ENCODE measurements at places on chromosomes 3 and 15.

DNA sequence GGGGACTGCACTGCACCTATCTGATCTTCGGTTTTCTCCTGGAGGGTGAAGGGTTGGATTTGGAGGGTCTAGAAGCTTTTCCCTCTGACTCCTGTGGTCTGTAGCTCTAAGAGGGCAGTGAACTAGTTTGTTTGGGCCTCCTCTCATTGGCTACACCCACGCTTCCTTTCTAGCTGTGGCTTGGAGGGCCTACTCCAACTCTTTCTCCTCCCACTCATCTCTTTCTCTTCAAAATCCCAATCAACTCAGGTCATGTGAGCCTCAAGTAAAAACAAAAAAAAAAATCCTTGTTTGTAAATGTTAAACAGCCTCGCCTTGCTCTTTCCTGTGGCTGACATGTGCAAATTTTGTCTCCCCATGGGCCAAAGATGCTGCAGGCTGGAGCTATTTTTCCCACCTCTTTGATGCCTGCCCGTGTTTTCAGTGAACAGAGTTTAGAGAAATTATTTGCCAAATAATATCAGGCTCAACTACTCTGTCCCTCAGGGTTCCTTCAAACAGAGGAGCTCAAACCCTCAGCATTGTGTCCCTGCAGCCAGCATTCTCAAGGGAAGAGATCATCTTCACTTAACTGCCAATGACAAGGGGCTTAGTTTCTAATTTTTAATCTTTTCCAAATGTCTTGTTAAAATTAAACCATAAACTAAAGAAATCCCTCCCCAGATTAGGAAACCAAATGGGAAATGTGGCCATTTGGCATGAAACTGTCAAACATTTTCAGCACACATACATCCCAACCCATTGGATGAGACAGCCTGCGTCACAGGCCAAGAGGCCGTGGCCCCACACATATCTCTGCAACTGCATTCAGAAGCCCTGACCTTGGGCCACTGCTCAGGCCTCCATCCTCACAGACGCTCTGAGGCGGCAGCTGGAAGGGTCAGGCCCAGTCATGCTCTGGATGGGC is 114.8 kb upstream of the THBS1 start:
- DNase-seq = no peak

GRCh38 chr3:16079519-16079918 is 95.0 kb upstream of the GALNT15 start:
- no peak for DNase-seq

DNA sequence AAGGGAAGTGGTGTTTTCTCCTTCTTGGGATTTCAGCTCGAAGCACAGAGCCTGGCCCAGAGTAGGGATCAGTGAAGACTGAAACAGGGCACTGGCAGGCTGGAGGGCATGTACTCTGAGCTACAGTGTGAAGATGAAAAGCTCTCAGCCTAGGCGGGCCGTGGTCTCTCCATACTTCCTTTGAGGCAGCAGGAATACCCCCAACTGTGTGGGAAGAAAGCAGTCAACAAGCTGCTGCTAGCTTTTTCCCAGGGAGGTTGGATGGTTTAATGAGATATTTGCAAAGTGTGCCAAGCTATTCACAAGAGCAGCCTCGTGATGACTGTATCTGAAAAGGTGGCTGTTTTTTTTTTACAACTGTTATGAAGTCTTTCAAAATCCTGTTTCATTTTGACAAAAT is 47.2 kb downstream of the NMNAT3 start:
- no peak for DNase-seq

- DNase-seq = no peak
Observed at GRCh38 chr15:79834495-79834894, 62.3 kb downstream of the MTHFS start.

DNA sequence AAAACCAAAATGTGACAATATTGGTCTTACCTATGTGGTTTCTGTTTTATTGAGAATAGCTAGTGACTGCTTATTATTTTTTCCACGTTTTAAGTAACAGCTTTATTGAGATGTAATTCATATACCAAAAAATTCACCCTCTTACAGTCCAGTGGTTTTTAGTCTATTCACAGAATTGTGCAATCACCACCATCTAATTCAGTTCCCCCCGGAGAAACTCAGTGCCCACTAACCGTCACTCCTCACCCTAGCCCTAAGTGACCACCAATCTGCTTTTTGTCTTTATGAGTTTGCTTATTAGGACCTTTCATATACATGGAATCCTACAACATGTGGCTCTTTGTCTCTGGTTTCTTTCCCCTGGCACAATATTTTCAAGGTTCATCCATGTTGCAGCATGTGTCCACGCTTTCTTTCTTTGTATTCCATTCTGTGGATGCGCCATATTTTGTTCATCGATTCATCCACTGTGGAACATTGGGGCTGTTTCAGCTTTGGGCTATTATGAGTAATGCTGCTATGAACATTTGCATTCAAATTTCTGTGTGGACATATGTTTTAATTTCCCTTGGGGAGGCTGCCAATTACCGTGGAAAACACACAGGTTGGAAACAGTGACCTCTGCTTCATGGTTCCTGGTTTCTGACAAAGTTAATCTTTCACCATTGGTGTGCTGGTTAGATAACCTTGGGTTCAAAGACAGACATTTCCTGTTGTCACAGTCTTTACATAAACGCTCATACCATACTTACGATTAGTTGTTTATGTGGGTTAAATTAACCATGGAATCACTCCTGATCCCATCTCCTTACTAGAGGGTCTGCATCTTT is 3.2 kb upstream of the BCL2L10 start:
- DNase-seq = no peak

GRCh38 chr3:94909726-94910125 is 846.9 kb downstream of the NSUN3 start:
- DNase-seq = no peak

DNA sequence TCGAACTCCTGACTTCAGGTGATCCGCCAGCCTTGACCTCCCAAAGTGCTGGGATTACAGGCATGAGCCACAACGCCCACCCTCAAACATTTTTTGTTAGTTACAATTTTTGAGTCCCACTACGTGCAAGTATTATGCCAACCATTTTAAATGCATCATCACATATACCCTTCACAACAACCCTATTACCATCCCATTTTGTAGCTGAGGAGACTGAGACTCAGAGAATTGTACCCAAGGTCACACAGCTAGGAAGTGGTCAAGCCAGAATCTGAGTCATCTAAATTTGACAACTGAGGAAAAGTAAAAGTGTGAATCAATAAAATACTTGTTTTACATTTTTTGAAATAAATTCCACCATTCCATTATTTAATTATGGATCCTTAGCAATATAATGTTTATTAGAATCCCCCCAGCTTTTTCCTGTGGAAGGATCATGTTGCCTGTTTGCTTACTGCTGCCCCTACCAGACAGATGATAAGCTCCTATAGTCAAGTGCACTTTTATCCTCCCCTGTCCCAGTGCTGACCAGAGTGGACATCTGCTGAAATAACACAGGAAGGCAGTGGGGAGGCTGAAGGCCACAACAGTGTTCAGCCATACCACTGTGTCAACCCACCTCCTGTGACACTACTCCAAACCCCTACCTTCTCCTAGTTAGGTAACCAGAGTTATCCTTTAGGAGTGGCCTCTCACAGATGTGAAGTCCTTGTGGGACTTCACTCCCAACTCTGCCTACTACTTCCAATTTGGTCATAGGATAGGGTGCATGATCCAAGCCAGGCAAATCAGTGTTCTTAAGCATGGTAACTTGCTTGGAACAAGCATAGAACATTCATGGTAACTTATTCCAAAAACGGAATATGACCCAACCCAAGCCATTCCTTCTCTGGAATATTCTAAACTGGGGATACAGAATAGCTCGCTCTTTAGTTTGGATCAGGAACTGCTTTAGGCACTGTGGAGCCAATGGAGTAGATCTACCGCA is 28.1 kb downstream of the PRKAR2A start:
- no peak for DNase-seq

GRCh38 chr3:153285194-153285641 is 123.2 kb downstream of the RAP2B start:
- no peak for DNase-seq

DNA sequence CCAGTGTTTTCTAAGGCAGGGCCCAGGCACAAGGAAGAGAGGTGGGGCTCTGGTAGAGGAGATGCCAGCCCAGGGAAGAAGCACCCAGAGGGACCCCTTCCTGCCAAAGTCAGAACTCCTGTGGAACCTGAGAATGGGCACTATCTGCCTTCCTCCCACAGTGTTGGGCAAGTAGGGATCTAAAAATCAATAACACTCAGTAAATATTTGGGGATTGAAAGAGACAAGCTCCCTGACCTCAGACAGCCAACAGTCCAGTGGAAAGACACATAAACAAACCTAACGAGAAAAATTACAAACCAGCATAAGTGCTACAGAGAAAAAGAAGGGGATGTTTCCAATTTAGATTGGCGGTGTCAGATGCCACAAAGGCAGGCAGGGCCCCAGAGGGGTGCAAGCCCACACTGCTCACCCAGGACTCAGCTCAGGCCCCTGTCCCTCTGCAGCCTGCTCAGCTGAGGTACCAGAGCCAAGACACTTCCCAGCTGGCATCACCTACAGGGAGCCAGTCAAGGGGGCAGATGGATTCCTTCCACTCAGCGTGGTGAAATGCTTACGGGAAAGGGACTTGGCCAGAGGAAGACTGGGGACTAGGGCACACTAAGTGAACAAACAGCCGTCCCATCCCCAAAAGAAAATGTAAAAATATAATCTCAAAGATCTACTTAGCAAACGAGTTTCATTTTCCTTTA is 15.9 kb downstream of the ADCY5 start:
- DNase-seq = no peak

DNA sequence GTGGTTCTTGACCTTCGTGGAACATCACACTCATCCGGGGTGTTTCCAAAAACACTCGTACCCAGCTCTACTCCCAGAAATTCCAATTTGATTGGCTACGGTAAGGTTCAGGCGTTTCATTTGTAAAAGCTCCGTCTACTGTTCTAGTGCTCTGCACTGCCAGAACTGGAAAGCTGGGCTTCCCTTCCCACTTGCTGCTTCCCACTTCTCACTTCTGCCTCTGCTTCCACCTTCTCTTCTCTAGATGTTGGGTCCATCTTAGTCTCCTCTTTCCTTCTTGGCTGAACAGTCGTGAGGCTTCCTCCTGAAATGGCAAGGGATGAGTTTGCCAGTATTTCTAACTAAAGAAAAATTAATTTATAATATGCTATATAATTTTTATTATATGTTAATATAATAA is 29.8 kb upstream of the RHCG start:
- no peak for DNase-seq

GRCh38 chr3:74845081-74845480 is 230.6 kb upstream of the CNTN3 start:
- no peak for DNase-seq

GRCh38 chr15:96234109-96234892 is 96.2 kb upstream of the NR2F2 start:
- peak; percentile 54 for DNase-seq

GRCh38 chr3:156581954-156582353 is 27.0 kb upstream of the SSR3 start:
- DNase-seq = no peak

GRCh38 chr3:175432376-175433025 is 573.4 kb downstream of the NAALADL2 start:
- no peak for DNase-seq

GRCh38 chr3:65883613-65884012 is 155.1 kb downstream of the MAGI1 start:
- no peak for DNase-seq

DNA sequence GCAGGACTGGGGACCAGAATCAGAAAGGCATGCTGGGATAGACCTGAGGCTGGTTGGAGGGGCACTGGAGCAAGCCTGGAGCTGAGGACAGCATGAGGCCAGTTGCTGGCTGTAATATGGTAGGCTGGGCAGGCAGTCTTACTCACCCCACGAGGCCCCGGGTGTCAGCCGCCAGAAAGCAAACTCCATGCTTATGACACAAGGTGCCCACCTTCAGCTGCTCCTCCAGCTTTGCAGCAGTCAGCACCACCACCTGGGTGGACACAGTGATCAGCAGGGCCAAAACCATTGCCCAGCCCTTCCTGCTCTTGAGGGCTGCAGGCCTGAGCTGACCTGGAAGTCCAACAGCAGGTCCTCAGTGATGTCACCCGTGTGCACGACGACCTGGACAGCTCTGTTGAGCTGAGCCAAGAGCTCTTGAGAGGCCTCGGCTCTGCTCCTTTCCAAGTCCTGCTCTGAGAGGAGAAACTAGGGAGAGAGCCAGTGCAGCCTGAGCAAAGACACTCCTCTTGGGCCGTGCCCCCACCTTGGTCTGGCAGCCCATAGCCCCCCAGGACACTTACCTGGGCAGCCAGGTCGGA is 747 bp downstream of the UBA7 start:
- no peak for DNase-seq

All from GM06990 (cell line).